ENCODE measurements at places on chromosomes 5 and 9. TPM values are rescaled to one million over a fixed set of nuclear protein-coding genes. Genes with fewer than 3 reads are reported as not detected.

The DMRT2 gene
- total RNA-seq = 0.19 TPM

The RNF130 gene
- total RNA-seq = 5.2 TPM

The PTGES gene
- not detected for total RNA-seq

The RNF14 gene
- total RNA-seq = 25.8 TPM

The SLC25A2 gene
- 1.1 TPM for total RNA-seq

The DCAF12 gene
- total RNA-seq = 37.6 TPM

The MPDZ gene
- total RNA-seq = not detected

The PCDH12 gene
- total RNA-seq = 0.77 TPM

The PCDHB13 gene
- total RNA-seq = not detected

The COL5A1 gene
- total RNA-seq = 0.18 TPM

The FOXD4L5 gene
- 0.07 TPM for total RNA-seq

The PPP1R26 gene
- 0.10 TPM for total RNA-seq

The SMIM3 gene
- total RNA-seq = 11.8 TPM

The ANKRD18A gene
- 1.0 TPM for total RNA-seq

The SPINK4 gene
- not detected for total RNA-seq

The FCN1 gene
- not detected for total RNA-seq

The CXCL14 gene
- not detected for total RNA-seq

The SERF1A gene
- 5.8 TPM for total RNA-seq

The NUTM2F gene
- not detected for total RNA-seq

The CDC25C gene
- total RNA-seq = 10.8 TPM

The ABO gene
- 0.50 TPM for total RNA-seq

The GOLM1 gene
- total RNA-seq = 0.55 TPM

The CD72 gene
- total RNA-seq = 6.1 TPM

The TMEM171 gene
- not detected for total RNA-seq

The PALM2AKAP2 gene
- not detected for total RNA-seq

The MED10 gene
- 51.6 TPM for total RNA-seq

The SVEP1 gene
- not detected for total RNA-seq

The FGF1 gene
- not detected for total RNA-seq

The ENHO gene
- total RNA-seq = not detected
